ENCODE measurements at places on chromosomes 3 and 15. TPM values are rescaled to one million over a fixed set of nuclear protein-coding genes. Genes with fewer than 3 reads are reported as not detected.

TMCC1 gene
- total RNA-seq, result 42.3 TPM

- H3K4me1 ChIP-seq, result no peaks in the 10 kb centered on the region
- no peak overlapping the region for H3K27ac ChIP-seq
- peaks cover 64% of the 10 kb centered on the region for H3K36me3 ChIP-seq
- no peak overlapping the region for H3K4me3 ChIP-seq
Measured at GRCh38 chr3:23960649-23961048, 15.6 kb downstream of the NR1D2 start.

- no peak overlapping the region for H3K4me3 ChIP-seq
- no peak overlapping the region for H3K27ac ChIP-seq
- no peaks in the 10 kb centered on the region for H3K27me3 ChIP-seq
- no peaks in the 10 kb centered on the region for H3K36me3 ChIP-seq
Measured at GRCh38 chr3:41265011-41265545, 65.8 kb downstream of the CTNNB1 start.

THRB gene
- total RNA-seq, result 19.7 TPM

- H3K27me3 ChIP-seq, result no peaks in the 10 kb centered on the region
- H3K36me3 ChIP-seq, result no peaks in the 10 kb centered on the region
- H3K27ac ChIP-seq, result no peak overlapping the region
- H3K4me1 ChIP-seq, result no peaks in the 10 kb centered on the region
- H3K4me3 ChIP-seq, result no peak overlapping the region
Measured at GRCh38 chr3:67017211-67017610, 19.1 kb downstream of the KBTBD8 start.

DNA sequence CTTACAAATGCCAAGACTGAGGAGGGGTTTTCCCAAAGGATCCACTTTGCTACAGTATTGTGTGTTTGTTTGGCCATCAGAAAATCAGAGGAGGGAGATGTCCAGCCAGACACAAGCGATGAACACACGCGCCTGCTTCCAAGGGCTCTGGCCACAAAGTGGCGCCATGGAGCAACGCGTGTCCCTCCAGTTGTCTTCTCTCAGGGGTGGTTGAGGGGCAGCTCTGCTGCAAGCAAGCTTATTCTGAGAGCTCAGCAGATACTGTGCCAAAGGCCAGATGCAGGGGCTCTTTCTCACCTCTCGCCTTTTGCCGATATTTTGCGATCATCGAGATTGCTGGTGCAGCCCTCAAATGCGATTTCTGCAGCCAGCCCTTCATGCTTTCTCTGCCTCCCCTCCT is 88.9 kb upstream of the OSBPL11 start:
- no peaks in the 10 kb centered on the region for H3K36me3 ChIP-seq
- no peak overlapping the region for H3K27ac ChIP-seq
- H3K4me1 ChIP-seq, result no peaks in the 10 kb centered on the region
- peak; percentile 58 for DNase-seq
- no peaks in the 10 kb centered on the region for H3K27me3 ChIP-seq
- no peak overlapping the region for H3K4me3 ChIP-seq

- DNase-seq, result no peak
- H3K4me3 ChIP-seq, result no peak overlapping the region
- no peaks in the 10 kb centered on the region for H3K4me1 ChIP-seq
Measured at GRCh38 chr15:43347114-43347513, 16.7 kb upstream of the LCMT2 start.

GRCh38 chr15:45715528-45715927 is 80.7 kb downstream of the SQOR start:
- H3K36me3 ChIP-seq, result no peaks in the 10 kb centered on the region
- H3K4me1 ChIP-seq, result no peaks in the 10 kb centered on the region
- no peak overlapping the region for H3K27ac ChIP-seq
- peaks cover 11% of the 10 kb centered on the region for H3K27me3 ChIP-seq
- H3K4me3 ChIP-seq, result no peak overlapping the region

MEX3B gene
- 1.9 TPM for total RNA-seq

DNA sequence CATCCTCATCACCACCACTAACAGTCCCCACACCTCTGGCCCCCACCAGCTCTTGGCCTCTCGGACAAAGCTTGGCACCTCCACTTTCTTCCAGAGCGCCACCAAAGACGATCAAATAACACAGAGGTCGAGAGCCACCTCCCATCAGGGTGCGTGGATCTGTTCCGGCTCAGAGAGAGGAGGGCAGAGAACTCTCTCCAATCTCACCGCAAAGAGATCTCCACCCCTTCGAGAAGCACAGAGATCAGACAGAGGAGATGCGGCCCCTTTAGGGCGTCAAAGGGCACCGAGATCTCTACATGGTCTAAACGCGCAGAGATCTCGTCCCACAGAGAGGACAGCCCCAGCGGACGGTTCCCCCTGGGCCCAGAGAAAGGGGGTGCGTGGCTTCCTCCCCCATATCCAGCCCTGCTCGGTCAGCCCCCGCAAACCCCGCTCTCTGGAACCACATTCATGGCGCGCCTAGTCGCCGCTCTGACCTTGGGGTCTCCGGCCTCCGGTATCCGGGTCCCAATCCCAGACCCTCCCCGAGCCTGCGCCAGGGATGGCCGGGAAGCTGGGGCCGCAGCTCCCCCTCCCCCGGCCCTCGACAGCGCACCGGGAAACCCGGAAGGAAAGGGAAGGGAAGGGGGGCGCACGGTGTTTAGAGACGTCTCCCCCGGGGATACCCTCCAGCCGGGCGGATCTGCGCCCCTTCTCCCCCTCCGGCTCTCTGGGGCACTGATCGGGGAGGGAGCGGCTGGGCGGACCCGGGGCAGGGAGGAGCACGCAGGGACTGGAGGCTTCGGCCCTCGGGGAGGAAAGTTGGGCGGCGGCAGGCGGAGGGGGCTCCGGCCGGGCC is 608 bp downstream of the SCN5A start:
- peaks cover 7% of the 10 kb centered on the region for H3K4me1 ChIP-seq
- no peak overlapping the region for H3K27ac ChIP-seq
- peak; percentile 61 for DNase-seq
- peak overlapping the region; percentile 47 for H3K4me3 ChIP-seq

LMOD3 gene
- 0.12 TPM for total RNA-seq

GNAI2 gene
- total RNA-seq, result 321 TPM

ECE2 gene
- not detected for total RNA-seq

CLDN18 gene
- total RNA-seq, result 197 TPM

GRCh38 chr3:158709666-158710083 is 22.6 kb downstream of the RARRES1 start:
- no peak overlapping the region for H3K27ac ChIP-seq
- no peak overlapping the region for H3K4me3 ChIP-seq
- DNase-seq, result no peak
- H3K36me3 ChIP-seq, result peaks cover 41% of the 10 kb centered on the region

ZNF660 gene
- 5.9 TPM for total RNA-seq

RETNLB gene
- total RNA-seq, result not detected

- H3K27ac ChIP-seq, result no peak overlapping the region
- DNase-seq, result no peak
- H3K36me3 ChIP-seq, result no peaks in the 10 kb centered on the region
- H3K27me3 ChIP-seq, result peaks cover 24% of the 10 kb centered on the region
- peaks cover 20% of the 10 kb centered on the region for H3K4me1 ChIP-seq
Measured at GRCh38 chr3:127457546-127458145, 132.9 kb downstream of the TPRA1 start.

- no peaks in the 10 kb centered on the region for H3K36me3 ChIP-seq
- no peak overlapping the region for H3K4me3 ChIP-seq
- DNase-seq, result no peak
- no peak overlapping the region for H3K27ac ChIP-seq
Measured at GRCh38 chr3:124360563-124360962, 368.6 kb upstream of the ROPN1 start.

- H3K36me3 ChIP-seq, result peaks cover 95% of the 10 kb centered on the region
- peak overlapping the region; percentile 20 for H3K27ac ChIP-seq
- H3K4me3 ChIP-seq, result no peak overlapping the region
- H3K4me1 ChIP-seq, result peaks cover 46% of the 10 kb centered on the region
Measured at GRCh38 chr3:30672959-30673358, 66.6 kb downstream of the TGFBR2 start.

- peaks cover 17% of the 10 kb centered on the region for H3K4me1 ChIP-seq
- H3K27ac ChIP-seq, result peak overlapping the region; percentile 58
- no peaks in the 10 kb centered on the region for H3K36me3 ChIP-seq
- no peak for DNase-seq
Measured at GRCh38 chr15:70856177-70856883, 2.4 kb upstream of the LARP6 start.

AGBL1 gene
- total RNA-seq, result 6.5 TPM

IP6K2 gene
- 44.2 TPM for total RNA-seq

C3orf20 gene
- 0.14 TPM for total RNA-seq

GRCh38 chr3:52019352-52020080 is 23.8 kb upstream of the RPL29 start:
- H3K4me3 ChIP-seq, result no peak overlapping the region
- no peaks in the 10 kb centered on the region for H3K36me3 ChIP-seq
- no peak overlapping the region for H3K27ac ChIP-seq
- DNase-seq, result peak; percentile 62

IFRD2 gene
- 77.0 TPM for total RNA-seq

CKMT1A gene
- 1.9 TPM for total RNA-seq

DNA sequence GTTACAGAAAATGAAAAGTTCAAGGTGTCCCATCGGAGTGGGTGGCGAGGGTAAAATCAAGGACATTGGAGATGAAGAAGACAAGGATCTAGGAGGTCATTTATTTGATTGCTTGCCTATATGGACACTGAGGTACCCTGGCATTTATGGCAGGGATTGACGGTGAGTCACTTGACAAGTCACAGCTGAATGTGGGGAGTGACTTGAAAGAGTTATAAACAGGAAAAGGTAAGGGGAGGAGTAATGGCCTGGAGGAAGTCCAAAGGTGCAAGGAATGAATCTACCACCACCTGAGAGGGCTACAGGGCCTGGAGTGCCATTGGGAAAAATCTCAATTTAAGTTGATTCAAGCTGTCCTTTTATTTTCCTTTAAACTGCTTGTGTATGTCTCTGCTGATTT is 11.8 kb upstream of the SGO1 start:
- no peak overlapping the region for H3K27ac ChIP-seq
- DNase-seq, result no peak
- H3K36me3 ChIP-seq, result no peaks in the 10 kb centered on the region

Data from upper lobe of right lung (tissue), 1 donor.